ENCODE measurements at places on chromosomes 1 and 21.

- no peak for DNase-seq
Observed at GRCh38 chr1:202233804-202234203, 40.2 kb downstream of the LGR6 start.

- no peak for DNase-seq
Observed at GRCh38 chr1:231770506-231771175, 144.1 kb downstream of the DISC1 start.

GRCh38 chr21:17529648-17530047 lies 16.8 kb downstream of the CXADR start:
- no peak for DNase-seq

DNA sequence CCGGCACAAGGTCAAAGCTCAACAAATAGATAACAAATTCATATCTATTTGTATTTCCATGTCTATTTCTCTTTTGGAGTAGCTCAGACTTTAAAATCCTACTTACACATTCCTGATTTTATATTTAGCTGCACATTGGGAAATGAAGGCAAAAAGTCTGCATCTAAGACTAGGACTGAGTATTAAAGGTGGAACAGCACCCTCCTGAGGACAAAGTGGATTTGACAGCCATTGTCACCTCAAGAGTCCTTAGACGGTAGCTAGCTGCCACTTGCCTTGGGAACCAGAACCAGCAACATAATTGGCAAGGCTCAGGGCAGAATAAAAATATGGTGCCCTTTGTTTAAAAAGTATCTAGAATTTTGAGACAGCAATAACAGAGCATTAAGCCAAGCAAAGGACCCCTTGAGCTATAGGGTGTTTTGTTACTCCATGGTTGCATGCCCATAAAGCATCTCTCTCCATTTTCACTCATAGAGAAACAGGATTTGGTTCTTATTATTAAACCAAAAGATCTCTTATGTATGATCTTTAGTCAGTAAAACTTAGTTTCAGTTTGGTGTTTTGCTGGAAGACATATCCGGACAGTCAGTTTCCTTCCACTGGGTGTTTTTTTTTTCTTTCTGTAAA lies 30.0 kb upstream of the SGIP1 start:
- no peak for DNase-seq

- DNase-seq: no peak
Observed at GRCh38 chr1:176786274-176786673, 323.3 kb downstream of the PAPPA2 start.

DNA sequence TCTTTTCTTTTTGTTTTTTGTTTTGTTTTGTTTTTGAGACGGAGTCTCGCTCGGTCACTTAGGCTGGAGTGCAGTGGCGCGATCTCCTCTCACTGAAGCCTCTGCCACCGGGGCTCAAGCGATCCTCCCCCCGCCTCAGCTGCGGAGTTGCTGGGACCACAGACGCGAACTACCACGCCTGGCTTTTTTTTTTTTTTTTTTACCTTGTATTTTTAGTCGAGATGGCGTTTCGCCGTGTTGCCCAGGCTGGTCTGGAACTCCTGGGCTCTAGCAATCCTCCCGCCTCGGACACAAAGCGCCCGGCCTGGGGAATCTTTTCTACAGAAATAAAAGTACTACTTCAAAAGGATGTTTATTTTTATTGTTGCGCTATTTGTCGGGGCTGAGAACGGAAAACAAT lies 1.1 kb upstream of the SETDB1 start:
- no peak for DNase-seq

- DNase-seq: no peak
Observed at GRCh38 chr1:182328591-182328990, 63.0 kb downstream of the GLUL start.

Data from activated CD4-positive, alpha-beta T cell treated with anti-CD3 and anti-CD28 coated beads for 1 hour (primary cell).